Hematopoietic multipotent progenitor cell treated with erythropoietin and hydrocortisone succinate and interleukin-3 and kit ligand, for 8 days (in vitro differentiated cells): ENCODE measurements at places on chromosomes 7 and 10.

GRCh38 chr7:149886018-149886415 lies 12.2 kb downstream of the ATP6V0E2 start:
- DNase-seq = no peak

DNA sequence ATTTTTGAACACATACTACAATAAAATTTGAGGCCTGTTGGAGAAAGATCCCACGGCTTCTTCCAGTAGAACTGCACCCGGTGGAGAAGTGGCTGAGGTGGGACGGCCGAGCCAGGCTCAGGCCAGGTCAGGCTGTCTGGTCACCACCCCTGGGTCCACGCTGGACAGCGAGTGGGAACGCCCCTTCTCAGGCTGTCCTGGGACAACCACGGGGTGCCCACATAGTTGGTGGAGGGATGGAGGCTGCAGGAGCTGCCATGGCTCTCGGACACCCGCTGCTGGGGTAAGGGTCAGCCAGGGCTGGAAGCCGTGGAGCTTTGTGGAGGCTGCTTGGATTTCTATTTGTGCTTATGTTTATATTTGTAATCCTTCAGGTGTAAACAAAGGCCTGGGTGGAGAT lies 206.5 kb downstream of the DNAJB6 start:
- no peak for DNase-seq

DNA sequence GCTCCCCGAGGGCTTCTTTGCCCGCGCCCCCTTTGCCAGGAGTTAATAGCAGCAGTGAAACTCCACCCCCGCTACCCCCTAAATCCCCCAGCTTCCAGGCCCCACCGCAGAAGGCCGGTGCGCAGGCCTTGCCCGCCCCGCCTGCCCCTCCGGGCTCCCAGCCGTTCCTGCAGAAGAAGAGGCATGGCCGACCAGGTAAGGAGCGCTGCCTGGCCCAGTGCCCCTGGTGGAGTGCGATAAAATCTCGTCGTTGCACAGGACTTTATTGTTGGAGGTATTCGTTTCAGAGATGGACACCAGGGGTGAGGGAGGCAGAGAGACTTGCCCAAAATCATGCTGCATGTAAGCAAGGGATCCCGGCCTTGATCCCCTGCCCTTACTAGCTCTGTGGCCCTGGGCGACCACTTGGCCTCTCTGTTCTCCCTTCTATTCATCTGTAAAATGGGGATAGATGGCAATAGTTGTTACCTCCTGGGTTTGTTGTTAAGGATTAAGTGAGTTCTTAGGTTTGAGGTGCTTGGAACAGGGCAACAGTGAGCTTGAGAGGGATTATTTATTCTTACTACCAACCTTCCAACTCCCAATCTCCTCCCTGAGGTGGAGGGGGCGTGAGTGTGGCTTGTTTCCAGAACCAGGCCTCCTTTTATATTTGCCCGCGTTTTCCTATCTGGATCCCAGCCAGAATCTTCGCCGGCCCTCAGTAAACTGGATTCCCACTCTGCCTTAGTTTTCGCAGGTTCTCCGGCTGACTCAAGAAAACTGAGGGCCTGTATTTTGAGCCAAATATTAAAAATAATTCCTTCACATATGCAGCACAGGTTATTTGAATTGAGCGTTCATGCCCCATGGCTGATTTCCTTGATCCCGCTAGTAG lies 78.3 kb downstream of the WIPF3 start:
- DNase-seq = no peak

DNA sequence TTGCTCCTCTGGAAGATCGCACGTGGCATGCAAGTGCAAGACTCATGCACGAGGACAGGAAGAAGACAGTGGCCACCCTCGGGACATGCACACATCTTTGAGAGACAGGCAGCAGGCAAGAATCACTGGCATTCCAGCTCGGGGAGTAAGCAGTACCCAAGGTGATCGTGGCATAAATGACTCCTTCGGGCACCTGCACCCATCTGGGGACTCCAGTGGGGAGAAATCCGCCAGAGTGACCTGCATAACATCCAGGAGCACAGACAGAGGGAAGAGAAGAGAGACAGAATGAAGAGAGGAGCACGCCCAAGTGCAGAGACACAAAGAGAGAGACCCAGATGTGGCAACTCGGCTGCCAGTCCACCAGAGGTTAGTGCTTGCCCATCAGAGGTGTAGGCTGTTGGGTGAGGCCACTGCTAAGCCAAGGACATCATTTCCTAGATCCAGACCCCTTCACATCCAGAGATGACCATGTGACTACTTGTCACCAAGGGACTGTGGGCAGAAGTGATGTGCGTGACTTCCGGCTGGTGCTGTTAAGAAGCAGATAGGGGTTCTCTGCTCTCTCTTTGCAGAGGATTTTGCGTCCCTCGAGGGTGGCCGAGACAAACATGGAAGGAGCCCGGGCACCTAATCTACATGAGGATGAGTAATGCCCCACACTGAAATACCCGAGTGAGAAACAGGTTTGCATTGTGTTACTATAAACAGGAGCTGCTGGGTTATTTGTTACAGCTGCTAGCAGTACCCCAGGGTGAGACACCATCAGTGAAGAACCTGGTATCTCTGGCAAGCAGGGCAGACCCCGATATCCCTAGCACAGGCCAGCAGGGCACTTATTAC lies 80.6 kb downstream of the VWA2 start:
- DNase-seq = no peak

GRCh38 chr10:43867667-43868565 lies 219.2 kb upstream of the ZNF32 start:
- DNase-seq = no peak

GRCh38 chr10:109992485-109992884 lies 15.3 kb upstream of the ADD3 start:
- DNase-seq = no peak
